Stimulated activated CD4-positive, alpha-beta T cell treated with anti-CD3 and anti-CD28 coated beads, TNF-alpha, amount 100 ng/mL, for 1 hour (primary cell): ENCODE measurements at places on chromosomes 6 and 20.

- DNase-seq, result no peak
Observed at GRCh38 chr20:21090721-21091120, 15.4 kb downstream of the LINC00237 start.

DNA sequence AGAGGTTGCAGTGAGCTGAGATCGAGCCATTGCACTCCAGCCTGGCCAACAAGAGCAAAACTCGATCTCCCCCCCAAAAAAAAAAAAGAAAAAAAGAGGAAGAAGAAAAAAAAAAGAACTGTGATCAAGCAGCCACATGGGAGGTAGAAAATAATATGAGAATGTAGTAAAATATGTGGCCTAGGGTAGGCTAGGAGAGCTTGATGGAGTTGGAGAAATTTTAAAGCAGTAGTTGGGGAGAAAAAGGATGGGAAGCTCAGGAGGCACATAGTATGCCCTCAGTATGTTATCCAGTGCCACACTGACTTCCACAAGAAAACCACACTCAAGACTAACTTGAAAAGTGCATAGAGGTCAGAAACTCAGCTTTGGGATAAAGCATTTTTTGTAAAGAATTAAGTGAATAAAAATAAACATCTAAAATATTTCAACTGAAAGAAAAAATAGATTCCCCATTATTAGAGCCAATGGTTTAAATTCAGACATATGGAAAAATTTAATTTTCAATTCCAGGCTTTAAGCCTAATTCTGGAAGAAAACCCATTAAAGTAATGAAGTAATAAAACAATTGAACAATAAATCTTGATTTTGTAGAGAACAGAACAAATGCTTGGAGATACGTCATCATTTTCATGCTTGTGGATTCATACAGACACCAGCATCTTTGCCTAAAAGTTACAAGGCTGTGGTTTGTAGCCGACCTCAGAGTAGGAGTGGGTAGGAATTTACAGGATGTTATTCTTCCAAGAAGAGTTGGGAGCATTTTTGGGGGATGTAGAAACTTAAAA is 34.7 kb downstream of the PLEKHG1 start:
- no peak for DNase-seq

- DNase-seq, result no peak
Observed at GRCh38 chr6:90448836-90449235, 138.0 kb downstream of the MAP3K7 start.

DNA sequence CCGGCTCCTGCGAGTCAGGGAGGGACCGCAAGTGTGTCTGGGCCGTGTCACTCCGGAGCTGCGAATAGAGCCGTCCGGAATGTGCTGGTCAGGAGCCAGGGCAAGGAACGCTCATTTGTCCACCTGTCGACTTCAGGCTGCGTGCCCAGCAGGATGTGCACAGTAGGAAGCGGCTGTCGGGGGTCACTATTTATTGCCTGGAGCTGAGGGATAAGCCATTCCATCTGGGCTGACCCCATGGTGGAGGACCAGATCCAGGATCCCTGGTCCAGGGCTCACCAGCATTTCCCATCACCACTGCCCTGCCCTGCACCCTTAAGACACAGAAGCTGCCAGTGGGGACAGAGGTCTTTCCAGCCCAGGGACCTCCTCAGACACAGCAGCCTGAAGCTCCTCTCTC is 14.7 kb downstream of the NTSR1 start:
- no peak for DNase-seq

DNA sequence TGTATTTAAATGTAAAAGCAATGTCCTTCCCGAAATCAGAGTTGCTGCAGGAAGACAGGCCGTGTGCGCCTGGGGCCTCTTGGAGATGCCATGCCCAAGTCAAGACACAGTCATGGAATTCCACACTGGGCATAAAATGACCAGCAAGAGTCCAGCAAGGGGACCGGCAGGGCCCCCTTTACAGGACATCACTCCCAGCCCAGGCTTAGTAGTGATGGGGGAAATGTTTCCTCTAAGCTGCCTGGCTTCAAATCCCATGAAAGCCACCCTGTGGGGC is 1.9 kb upstream of the PPP1R3G start:
- DNase-seq, result no peak

DNA sequence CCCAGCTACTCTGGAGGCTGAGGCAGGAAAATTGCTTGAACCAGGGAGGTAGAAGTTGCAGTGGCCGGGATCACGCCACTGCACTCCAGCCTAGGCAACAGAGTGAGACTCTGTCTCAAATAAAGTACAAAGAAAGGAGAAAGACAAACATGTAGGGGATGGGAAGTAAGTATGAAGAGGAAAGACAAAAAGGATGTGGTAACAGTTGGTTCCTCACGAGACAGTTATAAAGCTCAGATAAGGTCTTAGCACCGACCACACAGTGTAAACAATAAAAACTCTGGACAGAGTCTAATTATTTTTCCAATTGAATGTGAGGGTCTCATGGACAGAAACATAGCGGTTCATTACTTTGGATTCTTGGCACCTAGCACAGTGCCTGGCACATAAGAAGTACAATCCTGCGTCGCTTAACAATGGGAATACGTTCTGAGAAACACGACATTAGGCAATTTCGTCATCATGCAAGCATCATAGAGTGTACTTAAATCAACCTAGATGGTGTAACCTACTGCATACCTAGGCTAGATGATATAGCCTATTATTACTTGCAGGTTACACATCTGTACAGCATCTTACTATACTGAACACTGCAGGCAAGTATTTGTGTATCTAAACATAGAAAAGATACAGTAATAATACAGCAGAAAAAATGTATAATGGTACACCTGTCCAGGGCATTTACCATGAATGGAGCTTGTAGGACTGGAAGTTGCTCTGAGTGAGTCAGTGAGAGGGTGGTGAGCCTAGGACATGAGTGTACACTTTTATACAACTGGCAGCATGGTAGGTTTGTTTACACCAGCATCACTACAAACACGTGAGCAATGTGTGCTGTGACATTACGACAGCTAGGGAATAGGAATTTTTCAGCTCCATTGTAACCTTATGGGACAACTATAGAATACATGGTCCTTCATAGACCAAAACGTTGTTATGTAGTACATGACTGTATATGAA is 38.2 kb downstream of the MBOAT1 start:
- no peak for DNase-seq

- DNase-seq, result no peak
Observed at GRCh38 chr6:138372711-138373463, 4.8 kb upstream of the SMIM28 start.

GRCh38 chr20:21322921-21323331 is 19.8 kb downstream of the XRN2 start:
- no peak for DNase-seq

GRCh38 chr6:108875161-108875555 is 26.9 kb downstream of the ARMC2 start:
- no peak for DNase-seq

GRCh38 chr6:116876635-116877611 is at the start of gene RFX6:
Gene RFX6 (plus strand): TSS chr6:116877242. CDS start chr6:116877276, 34 bp downstream.
- no peak for DNase-seq

DNA sequence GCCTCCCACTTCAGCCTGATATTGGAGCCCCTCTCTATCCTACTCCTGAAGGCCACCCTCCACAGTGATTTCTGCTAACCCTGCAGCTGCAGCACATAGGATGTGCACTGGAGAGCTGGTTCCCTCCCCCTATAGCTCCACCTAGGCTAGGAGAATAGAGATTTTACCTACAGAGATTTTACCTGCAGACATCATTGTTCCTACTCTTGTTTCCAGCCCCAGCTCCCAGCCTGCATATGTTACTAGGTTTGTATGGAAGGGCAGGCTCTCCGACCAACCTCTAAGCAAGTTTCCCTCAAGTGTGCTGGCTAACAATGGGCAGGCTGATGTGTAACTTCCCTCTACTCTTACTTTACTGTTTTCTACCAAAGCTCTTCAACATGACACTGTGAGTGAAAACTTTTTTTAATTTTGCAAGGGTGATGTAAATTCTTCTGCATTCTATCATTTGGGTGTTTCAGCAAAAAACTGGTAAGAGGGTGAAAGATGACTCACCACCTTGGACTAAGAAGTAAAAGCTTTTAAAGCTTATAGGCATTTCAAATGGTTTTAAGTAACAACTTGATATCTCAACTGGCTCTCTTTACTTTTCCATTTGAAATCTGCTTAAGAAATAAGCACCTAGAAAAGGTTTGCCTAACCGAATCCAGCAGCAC is 106.8 kb downstream of the CDK19 start:
- no peak for DNase-seq

DNA sequence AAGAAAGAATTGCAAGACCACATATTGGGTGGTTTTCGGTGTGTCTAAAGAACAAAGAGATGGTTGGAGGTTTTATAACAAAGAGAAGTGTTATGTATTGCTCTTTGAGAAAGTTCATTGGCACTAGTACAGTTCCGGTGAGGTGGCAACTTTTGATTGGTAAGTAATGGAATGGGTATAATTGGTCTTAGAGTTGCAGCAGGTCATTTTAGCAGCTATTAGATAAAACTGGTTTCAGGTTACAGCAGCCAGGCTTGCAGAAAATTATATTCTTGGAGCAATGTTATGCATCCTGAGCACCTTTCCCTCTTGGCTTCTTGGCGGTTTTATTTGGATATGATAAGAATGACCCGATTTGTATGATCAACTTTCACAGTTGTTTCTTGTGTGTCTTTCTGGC is 12.3 kb upstream of the SSTR4 start:
- no peak for DNase-seq

DNA sequence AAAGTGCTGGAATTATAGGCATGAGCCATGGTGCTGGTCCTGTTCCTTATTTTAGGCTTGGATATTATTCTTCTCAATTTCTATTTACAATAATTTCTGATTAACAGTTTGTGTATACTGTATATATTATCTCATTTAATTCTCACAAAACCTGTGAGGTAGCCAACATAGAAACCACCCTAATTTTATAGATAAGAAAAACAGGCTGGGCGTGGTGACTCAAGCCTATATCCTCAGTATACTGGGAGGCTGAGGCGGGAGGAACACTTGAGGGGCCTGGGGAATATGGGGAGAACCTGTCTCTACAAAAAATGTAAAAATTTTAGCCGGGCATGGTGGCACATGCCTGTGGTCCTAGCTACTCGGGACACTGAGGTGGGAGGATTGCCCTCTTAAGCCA is 3.8 kb upstream of the AFG1L start:
- DNase-seq, result no peak

GRCh38 chr6:160450849-160451248 is 102.7 kb downstream of the SLC22A3 start:
- no peak for DNase-seq
